ENCODE measurements at places on chromosomes 7 and 10.

- DNase-seq = peak; percentile 61
Measured at GRCh38 chr10:30433306-30433729, 666 bp upstream of the MAP3K8 start.

DNA sequence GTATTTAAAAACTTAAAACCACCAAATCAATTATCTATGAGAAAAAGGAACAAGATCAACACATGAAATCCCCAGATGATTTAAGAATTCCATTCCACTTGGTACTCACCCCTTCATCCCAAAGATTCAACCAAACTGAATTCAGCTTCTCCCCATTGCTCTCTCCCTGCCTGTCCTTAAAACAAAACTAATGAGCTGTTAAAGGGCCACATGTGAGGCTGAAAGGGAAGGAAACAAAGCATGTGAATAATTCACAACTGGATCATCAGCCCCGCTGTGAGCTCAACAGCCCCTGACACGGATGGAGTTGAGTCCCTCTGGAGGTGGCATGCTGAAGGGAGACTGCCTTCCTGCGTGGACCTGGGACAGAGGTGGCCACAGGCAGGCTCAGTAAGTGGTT, 32.9 kb downstream of the VOPP1 start:
- no peak for DNase-seq

- DNase-seq = no peak
Measured at GRCh38 chr7:153638821-153639435, 413.3 kb upstream of the DPP6 start.

DNA sequence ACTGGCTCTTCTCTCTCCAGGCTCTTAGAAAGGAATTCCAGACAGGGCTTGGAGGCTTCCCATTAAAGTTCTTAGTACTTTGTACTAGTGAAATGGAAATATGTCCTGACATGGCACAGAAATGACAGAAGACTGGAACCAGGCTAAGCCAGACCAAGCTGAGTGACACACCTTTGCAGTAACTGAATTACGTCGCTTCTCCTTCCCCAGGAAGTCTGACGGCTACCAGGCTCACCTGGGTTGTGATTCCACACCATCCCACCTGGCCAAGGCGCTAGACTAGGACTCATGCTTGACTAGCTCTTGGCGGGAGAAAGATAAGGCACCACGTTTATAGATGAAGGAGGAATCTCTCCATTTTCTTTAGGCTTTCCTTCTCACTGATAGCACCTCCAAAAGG, 50.7 kb upstream of the KCNIP2 start:
- no peak for DNase-seq

DNA sequence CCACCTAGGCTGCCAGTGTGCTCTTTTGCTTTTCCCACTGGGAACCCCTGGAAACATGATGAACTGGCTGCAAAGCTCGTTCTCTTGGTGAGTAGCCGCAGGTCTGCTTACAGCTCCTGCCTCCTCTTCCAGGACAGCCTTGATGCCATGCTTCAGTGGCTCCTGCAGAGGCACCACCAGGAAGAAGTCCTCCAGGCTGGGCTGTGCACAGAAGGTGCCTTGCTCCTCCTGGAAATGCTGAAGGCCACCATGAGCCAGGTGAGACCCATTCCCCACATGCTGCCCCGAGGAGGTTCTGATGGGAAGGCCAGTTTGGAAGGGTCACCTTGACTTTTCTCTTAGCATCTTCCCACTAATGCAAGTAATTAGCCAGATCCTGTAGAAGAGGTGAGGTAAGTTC, 125.8 kb downstream of the LRRC18 start:
- DNase-seq = no peak

- no peak for DNase-seq
Measured at GRCh38 chr7:20270371-20270770, 53.2 kb upstream of the MACC1 start.

DNA sequence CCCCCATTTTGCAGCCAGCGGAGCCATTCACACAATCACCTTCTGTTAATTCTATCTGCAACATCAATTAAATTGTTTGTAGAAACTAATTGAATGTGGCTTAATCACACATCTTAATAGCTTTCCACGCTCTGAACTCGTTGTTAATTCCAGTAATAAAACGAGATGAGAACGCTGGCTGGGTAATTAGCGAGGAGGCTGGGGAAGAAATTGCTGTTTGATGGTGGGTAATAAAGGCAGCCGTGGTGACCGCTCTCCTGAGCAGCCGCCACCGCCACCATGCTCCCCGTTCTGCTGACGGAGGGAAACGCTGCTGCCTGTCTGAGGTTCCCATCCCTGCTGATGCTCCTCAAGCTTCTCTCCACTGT, 36.3 kb downstream of the GBX1 start:
- DNase-seq = no peak

DNA sequence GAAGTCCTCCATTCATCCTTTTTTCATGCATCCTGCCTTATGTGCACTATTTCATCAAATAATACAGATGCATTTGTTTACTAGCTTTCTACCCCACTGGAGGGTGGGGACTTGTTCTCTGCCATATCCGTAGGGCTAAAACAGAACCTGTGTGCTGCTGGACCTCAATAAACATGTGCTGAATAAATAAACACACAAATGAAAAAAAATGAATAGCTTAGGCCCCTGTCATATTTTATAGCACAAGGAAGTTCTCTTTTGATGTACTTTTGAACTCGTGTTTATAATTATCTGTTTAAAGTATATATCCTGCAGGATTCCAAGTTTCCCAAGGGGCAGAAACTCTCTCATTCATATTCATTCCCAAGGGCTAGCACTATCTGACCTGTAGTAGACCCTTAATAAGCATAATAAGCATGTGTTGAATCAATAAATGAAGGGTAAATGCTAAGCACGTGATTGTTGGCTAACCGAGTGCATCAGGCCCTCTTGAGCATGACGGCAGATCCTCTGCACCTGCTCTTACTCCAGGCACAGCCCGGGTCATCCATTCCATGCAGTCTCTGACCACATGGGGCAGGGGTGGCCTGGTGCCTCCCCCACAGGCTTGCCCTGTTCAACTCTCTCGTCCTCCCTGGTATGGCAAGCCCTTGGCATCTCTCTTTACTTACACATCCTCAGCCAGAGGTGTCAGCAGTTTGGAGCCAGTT, 474.1 kb upstream of the ZMIZ1 start:
- DNase-seq = no peak

DNA sequence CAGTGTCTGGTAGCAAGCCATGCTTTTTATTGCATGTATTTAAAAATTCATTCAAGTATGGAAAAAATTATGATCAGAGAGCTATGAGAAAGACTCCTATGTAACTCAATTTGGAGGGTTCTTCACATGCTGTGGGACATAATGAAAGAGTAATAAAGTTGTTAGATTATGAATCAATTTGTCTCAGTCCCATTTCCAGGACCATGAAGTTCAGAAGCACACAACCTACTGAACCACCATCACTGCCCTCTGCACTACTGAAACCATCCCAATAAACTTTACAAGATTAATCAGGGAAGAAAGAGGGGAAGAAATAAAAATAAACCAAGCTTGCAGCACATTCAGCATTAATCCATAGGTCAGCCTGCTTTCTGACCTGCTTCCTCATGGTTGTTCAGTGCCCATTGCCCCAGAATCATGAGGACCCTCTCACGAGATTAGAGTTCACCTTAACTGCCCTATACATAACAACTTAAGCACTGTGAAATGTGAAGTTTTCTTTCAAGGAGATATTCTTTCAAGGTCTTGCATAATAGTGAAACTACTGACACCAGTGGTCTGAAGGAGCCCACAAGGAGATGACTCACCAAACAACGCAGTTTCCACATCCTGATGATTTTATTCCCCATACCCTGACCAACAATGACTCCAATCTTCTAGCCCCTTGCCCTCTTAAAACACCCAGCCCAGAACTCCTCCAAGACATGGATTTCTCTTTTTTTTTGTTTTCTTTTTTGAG, 171.5 kb upstream of the ADCY1 start:
- DNase-seq = peak; percentile 100

DNA sequence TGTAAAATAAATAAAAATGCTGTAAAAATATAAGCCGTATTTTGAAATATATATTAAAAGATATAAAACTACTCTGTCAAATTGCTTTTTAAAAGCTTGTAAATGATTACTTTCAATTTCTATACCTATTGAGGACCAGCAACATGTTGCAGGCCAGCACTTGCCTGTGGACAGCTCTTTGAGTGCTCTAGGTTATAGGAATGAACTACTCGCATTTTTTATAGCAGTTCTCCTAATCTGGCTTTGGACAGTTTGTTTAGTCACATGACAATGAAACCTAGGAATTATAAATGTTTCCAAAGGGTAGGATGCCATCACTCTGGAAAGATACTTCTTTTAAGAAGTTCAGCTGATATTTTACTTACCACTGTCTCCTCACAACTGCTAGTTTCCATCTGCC, 117.7 kb upstream of the PTPRZ1 start:
- DNase-seq = no peak

GRCh38 chr10:49115796-49116508, 630 bp upstream of the VSTM4 start:
- DNase-seq = no peak

GRCh38 chr7:47647181-47647917, 65.4 kb upstream of the TNS3 start:
- DNase-seq = no peak

GRCh38 chr7:150432915-150433892, 17.2 kb upstream of the GIMAP8 start:
- no peak for DNase-seq

DNA sequence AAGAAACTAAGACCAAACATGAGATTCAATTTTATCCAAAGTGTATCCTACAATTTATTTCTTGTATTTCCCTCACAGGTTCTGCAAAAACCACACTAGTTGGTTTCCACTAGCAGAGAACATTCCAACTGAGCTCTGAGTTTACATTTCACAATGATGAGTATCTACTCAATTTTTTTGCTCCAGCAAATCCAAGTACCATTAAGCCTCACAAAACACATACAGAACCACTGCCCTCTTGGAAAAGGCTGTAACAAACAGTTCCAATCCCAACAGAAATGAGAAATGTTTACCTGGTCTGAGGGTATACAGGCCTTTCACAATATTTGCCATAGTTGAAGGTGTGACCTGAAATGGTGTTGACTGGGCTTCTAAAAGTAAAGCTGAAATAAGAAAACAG, 59.9 kb downstream of the CACUL1 start:
- DNase-seq = no peak

GRCh38 chr7:97118306-97118917, 914 bp downstream of the SDHAF3 start:
- no peak for DNase-seq

- DNase-seq = no peak
Measured at GRCh38 chr10:68221196-68221595, 10.7 kb downstream of the ATOH7 start.

DNA sequence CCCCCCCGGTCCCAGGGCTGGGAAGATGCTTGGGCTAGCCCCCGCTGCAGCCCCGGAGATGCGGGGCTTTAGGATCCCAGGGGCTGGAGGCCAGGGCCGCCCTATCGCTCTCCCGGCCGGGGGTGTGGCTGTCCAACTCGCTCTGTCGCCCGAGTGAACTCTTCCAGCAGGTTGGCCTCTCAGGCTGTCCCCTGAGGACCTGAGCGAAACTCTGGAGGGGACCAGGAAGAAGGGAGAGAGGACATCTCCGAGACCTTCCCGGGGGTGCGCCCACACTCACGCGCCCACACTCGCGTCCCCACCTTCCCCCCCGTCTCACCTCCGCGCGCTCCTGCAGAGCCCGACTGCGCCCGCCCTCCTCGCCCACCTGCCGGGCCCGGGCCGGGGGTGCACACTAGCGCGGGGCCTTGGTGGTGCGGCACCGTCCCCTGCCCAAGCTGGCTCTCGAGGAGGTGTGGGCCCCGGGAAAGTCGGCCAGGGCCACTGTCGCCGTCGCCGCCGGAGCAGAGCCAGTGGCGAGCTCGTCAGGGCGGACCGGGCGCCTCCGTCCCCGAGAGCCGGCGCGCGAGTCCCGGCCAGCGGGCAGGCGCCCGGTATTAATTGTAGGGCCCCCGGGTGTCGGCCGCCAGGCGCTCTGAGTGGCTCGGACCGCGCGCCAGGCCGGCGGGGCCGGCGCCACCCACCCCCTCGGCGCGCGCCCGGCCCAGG, 101.7 kb upstream of the SVIL start:
- DNase-seq = peak; percentile 36

DNA sequence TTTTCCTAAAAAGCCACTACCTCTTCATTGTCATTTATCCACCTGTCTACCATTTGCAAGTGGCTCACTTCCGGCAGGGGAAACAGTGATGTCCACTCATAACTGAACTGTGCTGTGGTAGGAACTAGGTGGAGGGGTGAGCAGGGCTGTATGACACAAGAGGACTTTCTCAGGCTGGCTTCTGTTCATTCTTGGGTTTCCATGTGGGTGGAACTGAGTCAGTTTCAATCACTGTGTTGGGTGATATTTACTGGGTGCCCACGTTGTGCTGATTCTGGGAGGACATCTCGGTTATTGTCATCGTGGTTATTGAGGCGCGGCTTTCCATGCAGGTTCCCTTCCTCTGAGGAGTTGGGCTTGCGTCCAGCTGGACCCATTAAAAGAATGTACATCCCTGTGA, 38.8 kb downstream of the RAMP3 start:
- no peak for DNase-seq

DNA sequence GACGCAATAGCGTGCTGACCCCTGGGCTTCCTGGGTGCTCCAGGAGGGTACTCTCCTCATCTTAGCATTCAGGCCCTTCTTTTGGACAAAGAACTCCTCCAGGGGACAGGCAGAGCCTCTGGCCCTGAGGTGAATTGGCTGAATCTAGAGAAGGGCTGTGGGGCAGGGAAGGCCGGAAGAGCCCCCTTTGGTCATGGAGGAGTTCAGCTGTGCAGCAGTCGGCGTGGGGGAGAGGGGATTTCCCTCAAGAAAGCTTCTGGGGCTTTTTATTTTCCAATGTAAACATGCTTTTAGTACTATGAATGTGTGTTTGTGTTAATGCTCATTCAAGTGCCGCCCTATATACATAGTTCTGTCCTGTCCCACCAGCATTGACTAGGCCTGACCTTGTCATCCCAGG, 38.8 kb downstream of the FIGNL1 start:
- DNase-seq = no peak

DNA sequence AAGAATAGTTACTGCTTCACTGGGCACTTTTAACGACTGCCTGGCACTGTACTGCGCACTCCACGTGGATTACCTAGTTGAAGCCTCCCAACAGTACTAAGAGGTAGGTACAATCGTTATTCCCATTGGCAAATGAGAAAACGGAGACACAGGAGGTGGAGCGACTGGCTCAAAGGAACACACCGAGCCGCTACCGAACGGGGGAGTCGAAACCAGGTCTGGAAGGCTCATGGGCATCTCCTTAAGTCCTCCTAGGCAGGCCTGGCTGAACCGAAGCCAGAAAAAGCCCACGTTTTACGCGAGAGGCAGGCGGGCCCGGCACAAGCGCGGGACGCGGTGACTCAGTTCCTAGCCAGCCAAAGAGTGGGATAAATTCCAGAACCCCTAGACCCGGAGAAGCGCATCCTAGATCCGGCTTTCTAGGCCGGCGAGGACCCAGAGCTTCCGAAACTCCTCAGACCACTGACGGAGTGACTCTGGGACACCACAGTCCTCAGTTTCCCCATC, 472 bp downstream of the PDAP1 start:
- DNase-seq = peak; percentile 62

DNA sequence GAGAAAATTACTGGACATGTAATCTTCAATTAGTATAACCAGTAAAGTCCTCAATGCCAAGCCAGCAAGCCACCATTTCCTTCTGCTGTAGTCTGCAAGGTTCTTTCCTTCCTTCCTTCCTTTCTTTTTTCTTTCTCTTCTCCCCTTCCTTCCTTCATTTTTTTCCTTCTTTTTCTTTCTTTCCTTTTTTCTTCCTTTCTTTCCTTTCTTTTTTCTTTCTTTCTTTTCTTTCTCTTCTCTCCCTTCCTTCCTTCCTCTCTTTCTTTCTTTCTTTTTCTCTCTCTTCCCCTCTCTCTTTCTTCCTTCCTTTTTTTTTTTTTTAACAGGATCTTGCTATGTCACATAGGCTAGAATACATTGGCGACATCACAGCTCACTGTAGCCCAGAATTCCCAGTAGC, 369.8 kb downstream of the SEMA3D start:
- no peak for DNase-seq

Data from SK-MEL-5 (cell line).